ENCODE measurements at places on chromosomes 12 and 14. TPM values are rescaled to one million over a fixed set of nuclear protein-coding genes. Genes with fewer than 3 reads are reported as not detected.
A peak's percentile ranks its signal among the peaks of the same experiment; 100 is the strongest.

CLEC1B gene
- total RNA-seq, result not detected

SERPINA10 gene
- total RNA-seq, result not detected

SUSD6 gene
- total RNA-seq, result 13.7 TPM

FAM161B gene
- 3.3 TPM for total RNA-seq

HOMEZ gene
- 14.8 TPM for total RNA-seq

PRKD1 gene
- 12.4 TPM for total RNA-seq

SLC11A2 gene
- total RNA-seq, result 50.4 TPM

GRCh38 chr12:47408171-47408871, 297.5 kb downstream of the RPAP3 start:
- no peak for DNase-seq
- H3K27ac ChIP-seq, result no peak overlapping the region

- H3K4me1 ChIP-seq, result peaks cover 10% of the 10 kb centered on the region
- H3K27me3 ChIP-seq, result peaks cover 16% of the 10 kb centered on the region
- no peak for DNase-seq
- H3K4me3 ChIP-seq, result no peak overlapping the region
- H3K36me3 ChIP-seq, result no peaks in the 10 kb centered on the region
Observed at GRCh38 chr12:6214633-6215032, 14.4 kb downstream of the CD9 start.

GRCh38 chr12:108148521-108149074, 19.5 kb downstream of the WSCD2 start:
- H3K36me3 ChIP-seq, result no peaks in the 10 kb centered on the region
- DNase-seq, result no peak
- peaks cover 4% of the 10 kb centered on the region for H3K27me3 ChIP-seq
- no peak overlapping the region for H3K4me3 ChIP-seq

- no peaks in the 10 kb centered on the region for H3K36me3 ChIP-seq
- no peak overlapping the region for H3K27ac ChIP-seq
- peak overlapping the region; percentile 18 for H3K4me3 ChIP-seq
- H3K27me3 ChIP-seq, result peaks cover 18% of the 10 kb centered on the region
- H3K4me1 ChIP-seq, result peaks cover 31% of the 10 kb centered on the region
Observed at GRCh38 chr12:6917491-6918231, 3.3 kb downstream of the ENO2 start.

- peaks cover 18% of the 10 kb centered on the region for H3K36me3 ChIP-seq
- no peak for DNase-seq
- H3K27me3 ChIP-seq, result peaks cover 2% of the 10 kb centered on the region
- H3K4me3 ChIP-seq, result peak overlapping the region; percentile 94
- no peak overlapping the region for H3K27ac ChIP-seq
Observed at GRCh38 chr12:12721814-12722434, 4.8 kb downstream of the CDKN1B start.

DNA sequence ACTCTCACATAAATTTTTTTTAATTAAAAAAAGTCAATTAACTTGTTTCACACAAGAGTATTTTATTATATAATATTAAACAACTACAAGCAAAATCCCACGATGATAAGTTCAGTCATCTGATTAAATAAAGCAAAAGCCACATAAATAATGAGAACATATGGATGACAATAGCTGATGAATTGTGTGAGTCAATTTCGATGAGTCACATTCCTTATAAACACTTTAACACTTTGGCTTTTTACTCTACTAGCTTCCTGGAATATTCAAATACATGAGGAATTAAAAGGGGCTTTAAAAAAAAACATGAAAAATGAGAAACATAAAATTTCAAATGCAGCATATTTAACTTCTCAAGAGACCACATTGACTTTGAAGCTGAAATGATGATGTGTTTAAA, 95.3 kb downstream of the BCAT1 start:
- H3K27me3 ChIP-seq, result no peaks in the 10 kb centered on the region
- H3K4me3 ChIP-seq, result no peak overlapping the region
- no peak for DNase-seq
- no peak overlapping the region for H3K27ac ChIP-seq
- H3K36me3 ChIP-seq, result peaks cover 45% of the 10 kb centered on the region
- peaks cover 5% of the 10 kb centered on the region for H3K4me1 ChIP-seq

GRCh38 chr12:113077057-113077858, 20.7 kb downstream of the DTX1 start:
- no peaks in the 10 kb centered on the region for H3K4me1 ChIP-seq
- no peak for DNase-seq
- H3K4me3 ChIP-seq, result no peak overlapping the region
- H3K27ac ChIP-seq, result no peak overlapping the region
- no peaks in the 10 kb centered on the region for H3K36me3 ChIP-seq

GRCh38 chr14:93114713-93115068, 1.0 kb downstream of the ITPK1 start:
- no peaks in the 10 kb centered on the region for H3K36me3 ChIP-seq
- peak overlapping the region; percentile 88 for H3K4me3 ChIP-seq

GRCh38 chr14:68676511-68676943, 116.3 kb downstream of the ZFP36L1 start:
- no peaks in the 10 kb centered on the region for H3K27me3 ChIP-seq
- peaks cover 30% of the 10 kb centered on the region for H3K4me1 ChIP-seq
- DNase-seq, result no peak
- H3K27ac ChIP-seq, result no peak overlapping the region

GRCh38 chr12:121581686-121582429, 1.0 kb upstream of the KDM2B start:
- peak overlapping the region; percentile 99 for H3K4me3 ChIP-seq
- no peak for DNase-seq
- peak overlapping the region; percentile 97 for H3K27ac ChIP-seq
- H3K27me3 ChIP-seq, result no peaks in the 10 kb centered on the region
- H3K4me1 ChIP-seq, result peaks cover 53% of the 10 kb centered on the region
- no peaks in the 10 kb centered on the region for H3K36me3 ChIP-seq

DNA sequence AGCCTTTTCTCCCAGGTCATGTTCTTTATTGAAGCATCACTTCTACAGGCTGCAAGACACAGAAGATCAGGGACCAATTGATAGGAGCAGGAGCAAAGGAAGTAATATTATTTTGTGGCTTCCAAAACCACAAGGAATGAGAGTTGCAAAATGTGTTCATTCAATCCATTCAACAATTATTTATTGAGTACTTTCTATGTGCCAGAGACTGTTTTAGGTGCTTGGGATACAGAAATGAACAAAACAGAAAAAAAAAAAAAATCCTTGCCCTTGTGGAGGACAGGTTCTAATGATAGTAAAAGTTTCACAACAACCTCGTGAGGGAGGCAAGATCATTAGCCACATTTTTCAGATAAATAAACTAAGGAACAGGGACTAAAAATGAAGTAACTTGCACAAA, 20.1 kb upstream of the DACT1 start:
- H3K4me3 ChIP-seq, result no peak overlapping the region
- no peak for DNase-seq
- H3K36me3 ChIP-seq, result no peaks in the 10 kb centered on the region
- no peaks in the 10 kb centered on the region for H3K27me3 ChIP-seq
- no peak overlapping the region for H3K27ac ChIP-seq

GRCh38 chr14:101233391-101233790, 327.9 kb upstream of the DIO3 start:
- no peak overlapping the region for H3K4me3 ChIP-seq
- no peaks in the 10 kb centered on the region for H3K36me3 ChIP-seq
- DNase-seq, result no peak
- H3K27ac ChIP-seq, result peak overlapping the region; percentile 57
- H3K4me1 ChIP-seq, result peaks cover 31% of the 10 kb centered on the region

- H3K4me1 ChIP-seq, result no peaks in the 10 kb centered on the region
- no peaks in the 10 kb centered on the region for H3K27me3 ChIP-seq
- no peak overlapping the region for H3K4me3 ChIP-seq
- no peak for DNase-seq
Observed at GRCh38 chr12:67590149-67590790, 58.3 kb upstream of the DYRK2 start.

DNA sequence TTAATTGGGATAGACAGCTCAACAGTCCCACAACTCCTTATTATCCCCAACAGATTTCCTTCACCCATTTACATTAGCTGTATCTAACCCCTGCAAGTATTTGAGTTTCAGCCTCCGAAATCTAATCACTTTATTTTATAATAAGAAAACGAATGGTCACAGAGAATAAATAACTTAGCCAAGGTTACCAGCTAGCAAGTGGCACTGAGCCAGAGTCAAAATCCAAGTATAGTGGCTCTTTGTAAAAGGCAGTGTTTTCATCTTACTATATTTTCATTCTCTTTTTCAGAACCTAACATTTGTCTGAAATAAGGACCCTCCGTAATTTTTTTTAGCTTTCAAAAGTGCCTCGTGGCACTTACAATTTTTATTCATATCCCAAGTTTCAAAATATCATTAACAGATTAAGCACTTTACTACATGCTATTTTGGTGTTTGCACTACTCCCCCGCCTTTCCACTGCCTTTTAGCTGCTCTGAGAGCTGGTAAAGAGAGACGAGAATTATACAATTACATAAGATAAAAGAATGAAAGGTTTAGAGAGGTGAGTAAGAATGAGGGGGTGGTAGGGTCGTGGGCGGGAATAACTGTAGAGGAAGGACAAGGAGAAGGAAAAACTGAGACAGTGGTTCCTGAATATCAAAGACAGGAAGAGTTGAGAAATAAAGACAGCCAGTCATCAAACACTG, 3.7 kb upstream of the USP15 start:
- no peak for DNase-seq
- H3K27me3 ChIP-seq, result no peaks in the 10 kb centered on the region

Data from neural crest cell (in vitro differentiated cells).